ENCODE measurements at places on chromosomes 6 and 20. TPM values are rescaled to one million over a fixed set of nuclear protein-coding genes. Genes with fewer than 3 reads are reported as not detected.

The BTN1A1 gene
- 0.19 TPM for polyA plus RNA-seq

- DNase-seq: no peak
Measured at GRCh38 chr6:34551720-34552119, 4.4 kb downstream of the SPDEF start.

The MRPL14 gene
- 28.3 TPM for polyA plus RNA-seq

The FOXA2 gene
- 26.5 TPM for polyA plus RNA-seq

GRCh38 chr6:104896914-104897313, 37.2 kb upstream of the HACE1 start:
- DNase-seq: no peak

The TNF gene
- 0.48 TPM for polyA plus RNA-seq

DNA sequence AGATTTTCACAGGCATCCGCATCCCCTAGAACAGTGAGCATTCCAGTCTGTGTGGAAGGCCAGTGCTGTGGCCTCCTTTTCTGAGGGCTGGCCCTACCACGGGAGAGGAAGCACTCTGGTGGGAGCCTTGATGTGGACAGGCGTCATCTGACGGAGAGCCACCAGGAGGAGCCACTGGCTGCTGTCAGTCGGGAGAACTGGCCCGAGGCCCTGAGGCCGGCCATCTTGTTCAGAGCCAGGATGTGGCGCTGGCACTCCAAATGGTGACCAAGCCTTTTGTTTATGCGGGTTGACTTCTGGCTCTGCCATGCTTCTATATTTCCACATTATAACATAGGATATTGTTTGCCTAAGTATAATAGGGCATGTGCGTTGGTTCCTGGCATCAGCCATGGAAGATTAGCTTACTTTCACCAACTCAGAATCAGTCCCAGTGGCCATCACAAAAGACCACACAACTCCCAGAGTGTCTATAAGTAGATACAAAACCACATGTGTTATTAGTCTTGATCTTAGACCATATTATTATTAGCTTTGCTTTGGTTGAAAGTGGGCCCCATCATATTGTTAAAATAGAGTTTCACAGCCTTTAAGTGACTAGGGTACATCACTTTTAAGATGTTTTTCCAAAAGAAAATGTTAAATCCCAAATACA, 273.9 kb upstream of the TAB2 start:
- no peak for DNase-seq

- DNase-seq: no peak
Measured at GRCh38 chr6:94751641-94752329, 825.5 kb upstream of the MANEA start.

DNA sequence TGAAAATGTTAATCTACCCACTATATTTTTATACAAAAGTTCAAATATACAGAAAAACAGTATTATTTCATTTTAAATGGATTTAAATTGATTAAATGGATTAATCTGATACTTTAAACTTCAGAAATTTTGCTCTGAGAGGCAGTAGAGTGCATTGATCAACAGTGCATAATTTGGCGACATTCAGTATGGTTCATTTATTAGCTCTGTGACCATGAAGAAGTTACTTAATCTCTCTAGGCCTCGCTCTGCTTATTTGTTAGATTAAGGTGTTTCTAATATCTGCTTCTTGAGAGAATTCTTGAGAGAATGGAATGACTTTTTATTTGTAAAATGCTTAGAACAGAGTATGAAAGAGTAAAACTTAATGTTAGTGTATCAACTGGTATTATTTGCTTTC, 8.9 kb downstream of the PDE7B start:
- no peak for DNase-seq

- no peak for DNase-seq
Measured at GRCh38 chr6:144729502-144729901, 444.4 kb downstream of the UTRN start.

- DNase-seq: no peak
Measured at GRCh38 chr20:63000958-63001357, 5.8 kb downstream of the BHLHE23 start.

All from right lung (tissue), 10 donors.